ENCODE measurements at places on chromosomes 13 and 19.

DNA sequence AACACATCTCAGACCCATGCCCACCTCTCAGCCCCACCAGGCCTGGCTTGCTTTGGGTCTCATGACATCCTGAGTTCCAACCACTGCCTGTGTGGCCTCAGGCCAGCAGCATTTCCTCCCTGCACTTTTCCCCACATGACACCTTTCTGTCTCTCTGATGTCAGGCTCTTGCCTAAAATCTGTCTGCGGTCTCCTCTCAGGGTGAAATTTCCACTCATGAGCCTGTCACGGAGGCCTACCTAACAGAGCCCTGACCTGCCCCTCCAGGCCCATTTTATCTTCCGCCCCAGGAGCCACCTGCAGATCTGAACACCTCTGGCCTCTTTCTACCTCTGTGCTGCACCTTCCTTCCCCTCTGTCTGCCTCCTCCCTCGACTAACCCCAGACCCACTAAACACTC, 93.5 kb downstream of the ZDHHC20 start:
- no peak for DNase-seq

GRCh38 chr13:35649162-35649561, 172.7 kb upstream of the MAB21L1 start:
- DNase-seq, result no peak

DNA sequence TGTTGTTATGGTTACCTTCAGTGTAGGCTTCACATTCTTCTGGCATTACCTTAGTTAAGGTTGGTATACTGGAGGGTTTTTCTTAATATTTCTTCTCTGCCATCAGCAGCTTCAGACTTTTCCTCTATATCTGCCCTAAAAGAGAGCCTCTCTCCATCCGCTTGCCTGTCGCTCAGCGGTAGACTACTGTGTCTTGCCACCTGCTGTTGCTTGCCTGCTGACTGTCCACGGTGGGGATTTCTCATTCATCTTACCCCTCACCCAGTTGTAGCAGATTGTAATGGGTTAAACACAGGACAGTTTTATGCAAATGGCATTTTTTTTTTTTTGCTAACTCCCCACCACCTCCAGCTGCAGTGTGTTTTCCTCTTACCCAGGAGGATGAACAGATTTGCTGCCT, 577.2 kb downstream of the SLITRK5 start:
- peak; percentile 7 for DNase-seq

GRCh38 chr13:60397704-60398378, 821 bp downstream of the TDRD3 start:
- peak; percentile 83 for DNase-seq

DNA sequence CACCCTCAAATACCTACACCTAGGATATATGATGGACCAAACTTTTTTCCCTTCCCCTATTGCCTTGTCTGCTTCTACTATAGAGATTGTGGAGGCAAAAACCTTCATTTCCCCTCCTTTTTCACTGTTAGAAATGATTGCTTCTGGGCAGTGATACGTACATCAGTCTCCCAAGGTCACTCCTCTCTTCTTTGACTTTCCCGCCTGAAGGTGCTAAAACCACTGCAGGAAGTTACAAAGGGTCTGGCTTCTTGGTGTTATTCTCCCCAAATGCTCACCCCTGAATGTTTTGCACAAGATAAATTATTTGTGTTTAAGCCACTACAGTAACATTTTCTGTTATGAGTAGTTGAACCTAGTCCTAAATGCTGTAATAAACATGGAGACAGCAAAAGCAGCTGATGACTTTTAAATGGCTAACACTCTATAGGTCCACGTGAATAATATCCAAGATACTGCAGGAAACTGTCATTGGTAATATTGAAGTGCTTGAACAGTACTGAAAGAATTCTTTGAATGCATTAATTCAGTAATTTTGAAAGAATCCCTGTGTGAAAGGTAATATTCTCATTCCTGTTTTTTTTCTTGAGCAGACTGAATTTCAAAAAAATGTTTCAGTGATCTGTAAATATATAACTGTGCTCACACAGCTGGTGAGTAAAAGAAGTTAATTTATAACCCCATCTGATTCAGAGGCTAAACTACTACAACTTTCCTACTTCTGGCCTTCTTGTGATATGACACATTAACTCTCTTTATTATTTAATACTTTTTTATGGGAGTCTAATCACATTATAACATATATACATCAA, 865.1 kb downstream of the EFNB2 start:
- DNase-seq, result no peak

- no peak for DNase-seq
These were observed 30.2 kb upstream of the CPB2 start for GRCh38 chr13:46134961-46135522.

DNA sequence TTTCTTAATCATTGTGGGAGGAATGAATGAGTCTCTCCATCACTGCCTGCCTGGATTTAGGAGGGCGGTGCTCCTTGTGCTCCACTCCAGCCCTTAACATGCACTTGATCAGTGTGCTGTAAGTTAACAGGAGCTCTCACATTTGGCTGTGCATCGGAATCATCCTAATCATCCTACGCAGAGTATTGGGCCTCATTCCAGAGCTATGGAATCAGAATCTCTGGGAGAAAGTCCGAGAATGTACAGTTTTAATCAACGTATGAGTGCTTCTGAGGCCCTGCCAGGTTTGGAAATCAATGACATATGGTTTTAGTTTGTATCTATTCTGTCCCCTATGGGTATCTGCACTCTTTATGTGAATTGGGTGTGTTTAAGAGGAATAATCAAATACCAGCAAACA, 34.9 kb upstream of the DCLK1 start:
- DNase-seq, result no peak

DNA sequence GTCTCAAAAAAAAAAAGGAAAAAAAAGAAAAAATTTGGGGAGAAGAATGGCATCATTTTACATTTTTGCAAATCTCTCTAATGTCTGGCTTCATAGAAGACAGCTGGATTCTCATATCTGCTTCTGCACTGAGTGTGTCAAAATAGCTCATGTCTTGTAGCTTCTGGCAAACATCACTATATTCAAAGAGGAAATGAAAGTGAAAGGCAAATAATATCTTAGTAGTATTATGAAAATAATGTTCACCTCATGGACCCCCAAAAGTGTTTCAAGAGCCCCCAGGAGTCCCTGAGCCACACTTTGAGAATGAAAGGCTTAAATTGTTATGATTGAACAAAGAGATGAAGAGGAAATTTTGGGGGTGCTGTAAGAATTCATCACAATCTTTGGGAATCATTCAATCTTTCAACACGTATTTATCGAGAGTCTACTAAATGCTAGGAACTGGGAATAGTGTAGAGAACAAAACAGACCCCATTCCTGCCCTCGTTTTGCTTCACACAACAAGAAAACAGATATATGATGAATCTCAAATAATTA, 1.2 kb upstream of the SLC6A16 start:
- no peak for DNase-seq

GRCh38 chr13:113883314-113883811, 19.5 kb upstream of the GAS6 start:
- no peak for DNase-seq

DNA sequence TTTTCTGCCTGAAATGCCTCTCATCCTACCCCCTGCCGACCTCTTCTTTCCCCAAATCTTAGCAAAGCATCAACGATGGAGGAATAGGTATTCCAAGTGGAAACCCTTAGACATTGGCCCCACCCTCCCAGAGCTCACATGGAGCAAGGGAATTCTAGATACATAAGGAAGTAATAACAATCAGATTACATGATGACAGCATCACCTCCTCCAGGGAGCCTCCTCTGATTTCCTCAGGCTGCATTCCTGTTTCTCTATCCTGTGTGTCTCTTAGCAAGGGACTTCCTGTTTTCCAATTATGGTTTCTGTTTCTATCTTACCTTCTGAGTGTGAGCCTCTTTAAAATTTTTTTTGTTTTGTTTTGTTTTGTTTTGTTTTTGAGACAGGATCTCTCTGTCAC, 246.6 kb downstream of the TSHZ3 start:
- no peak for DNase-seq

GRCh38 chr13:24916464-24916863, 152.5 kb downstream of the RNF17 start:
- DNase-seq, result no peak

DNA sequence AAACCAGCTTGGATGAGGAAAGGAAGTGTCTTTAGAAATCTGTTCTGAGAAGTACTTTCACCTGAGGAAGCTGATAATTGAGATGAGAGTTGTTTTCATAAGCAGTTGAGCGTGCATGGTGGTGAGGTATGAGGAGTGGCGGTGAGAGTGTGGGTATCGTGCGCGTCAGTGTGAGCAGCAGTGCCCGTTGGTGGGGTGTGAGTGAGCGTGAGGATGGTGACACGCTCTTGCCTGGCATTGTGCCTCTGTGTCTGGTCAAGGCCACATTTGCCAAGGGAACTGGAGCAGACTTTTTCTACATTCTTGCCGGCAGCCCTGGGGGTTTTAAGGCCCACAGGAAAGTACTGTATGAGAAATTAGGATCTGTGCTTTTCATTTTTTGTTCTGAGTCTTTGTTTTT, 36.5 kb upstream of the TEX29 start:
- DNase-seq, result no peak

- no peak for DNase-seq
These were observed 48.8 kb downstream of the IRS2 start for GRCh38 chr13:109737606-109738005.

DNA sequence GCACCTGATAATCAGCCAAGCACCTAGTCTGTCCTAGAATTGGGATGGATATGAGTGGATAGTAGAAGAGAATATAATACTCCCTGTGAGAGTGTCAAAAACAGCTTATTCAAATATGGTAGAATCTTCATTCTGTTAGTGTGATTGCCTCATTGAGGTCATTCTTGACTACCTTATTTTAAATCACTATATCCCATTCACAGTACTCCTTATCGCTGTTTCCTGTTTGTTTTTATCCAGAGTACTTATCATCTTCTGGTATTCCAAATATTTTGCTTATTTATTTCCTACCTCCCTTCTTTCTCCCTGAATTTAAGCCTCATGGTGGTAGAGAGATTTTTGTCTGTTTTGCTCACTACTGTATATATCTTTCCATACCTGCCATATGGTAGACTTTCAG, 9.9 kb downstream of the NDFIP2 start:
- no peak for DNase-seq

DNA sequence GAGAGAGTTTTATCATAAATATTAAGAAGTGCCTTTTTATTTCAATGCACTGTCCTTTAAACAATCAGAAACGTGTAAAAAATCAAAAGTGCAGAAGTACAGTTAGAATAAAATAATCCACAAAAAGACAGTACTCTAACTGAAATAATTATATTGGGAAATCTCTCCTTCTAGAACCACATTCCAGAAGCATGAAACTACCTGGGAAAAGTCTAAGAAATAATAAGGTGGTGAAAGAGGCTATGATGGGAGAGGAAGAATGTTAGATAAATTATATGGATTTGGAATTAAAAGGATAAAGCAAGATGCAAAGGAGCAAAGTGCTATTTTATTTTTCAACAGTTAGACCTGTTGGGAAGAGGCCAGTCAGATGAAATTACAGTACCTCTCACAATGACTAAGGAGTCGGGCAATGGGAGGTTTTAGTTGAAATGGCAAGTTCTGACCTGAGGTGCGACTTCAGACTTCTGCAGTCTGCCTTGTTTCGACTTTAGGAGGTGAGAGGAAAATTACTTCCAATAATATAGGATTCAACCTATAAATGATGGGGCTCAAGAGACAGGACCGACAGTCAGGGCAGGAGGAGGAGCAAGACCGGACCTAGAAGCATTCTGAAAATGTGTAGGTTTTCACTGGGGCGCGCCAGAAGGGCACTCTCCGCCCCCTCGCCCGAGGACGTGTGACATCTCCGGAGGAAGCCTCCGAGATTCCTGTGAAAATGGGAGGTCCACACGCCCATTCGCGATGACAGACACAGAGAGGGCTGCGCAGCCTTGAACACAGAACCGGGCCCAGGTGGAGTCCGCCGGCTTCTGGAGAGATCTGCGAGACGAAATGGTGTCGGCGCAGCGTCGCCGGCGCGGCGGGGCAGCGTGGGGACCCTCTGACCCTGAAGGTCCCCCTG, 717 bp downstream of the SPRYD7 start:
- DNase-seq, result no peak

GRCh38 chr13:74751739-74752138, 617.5 kb upstream of the KLF12 start:
- DNase-seq, result no peak

- DNase-seq, result no peak
These were observed 11.4 kb downstream of the CHAMP1 start for GRCh38 chr13:114325729-114326128.

DNA sequence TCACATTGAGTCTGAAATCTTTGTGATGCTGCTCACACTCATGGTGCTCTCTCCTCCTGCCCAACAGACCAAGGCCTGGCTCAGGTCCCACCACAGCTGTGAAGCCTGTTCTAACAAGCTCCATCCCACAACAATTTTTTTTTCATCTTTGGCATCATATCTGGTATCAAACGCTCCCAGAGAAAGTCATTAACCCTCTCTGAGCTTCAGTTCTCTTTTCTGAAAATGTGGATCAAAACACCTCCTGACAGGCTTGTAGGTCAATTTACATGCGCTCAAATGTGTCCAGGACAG, 224.4 kb downstream of the LACC1 start:
- DNase-seq, result no peak

GRCh38 chr19:32669310-32669709, 5.7 kb downstream of the ANKRD27 start:
- no peak for DNase-seq
